ENCODE measurements at places on chromosomes 1 and 21. TPM values are rescaled to one million over a fixed set of nuclear protein-coding genes. Genes with fewer than 3 reads are reported as not detected.

ABCB10 gene
- total RNA-seq: 21.6 TPM

TLR5 gene
- 0.13 TPM for total RNA-seq

RUSC1 gene
- total RNA-seq: 43.3 TPM

LCE1D gene
- not detected for total RNA-seq

- DNase-seq: no peak
Observed at GRCh38 chr1:238738892-238739291, 647.5 kb upstream of the CHRM3 start.

DNA sequence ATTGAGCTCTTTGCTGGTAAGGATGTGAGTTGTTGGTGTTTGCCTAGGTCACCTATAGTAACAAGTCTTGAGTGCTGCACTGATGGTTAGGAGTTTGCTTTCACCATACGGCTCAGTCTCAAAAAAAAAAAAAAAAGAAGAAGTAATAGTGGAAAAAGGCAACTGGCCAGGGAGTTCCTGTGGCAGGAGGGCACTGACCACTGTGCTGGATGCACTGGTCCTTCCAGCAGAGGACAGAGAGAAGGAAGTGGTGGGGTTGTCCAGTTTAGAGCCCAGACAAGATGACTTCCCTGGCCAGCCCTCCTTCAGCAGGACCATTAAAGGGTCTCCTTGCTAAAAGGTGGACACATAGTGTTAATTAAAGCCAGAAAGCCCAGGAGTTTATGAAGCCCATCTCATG lies 11.9 kb upstream of the PTCH2 start:
- no peak for DNase-seq

DNA sequence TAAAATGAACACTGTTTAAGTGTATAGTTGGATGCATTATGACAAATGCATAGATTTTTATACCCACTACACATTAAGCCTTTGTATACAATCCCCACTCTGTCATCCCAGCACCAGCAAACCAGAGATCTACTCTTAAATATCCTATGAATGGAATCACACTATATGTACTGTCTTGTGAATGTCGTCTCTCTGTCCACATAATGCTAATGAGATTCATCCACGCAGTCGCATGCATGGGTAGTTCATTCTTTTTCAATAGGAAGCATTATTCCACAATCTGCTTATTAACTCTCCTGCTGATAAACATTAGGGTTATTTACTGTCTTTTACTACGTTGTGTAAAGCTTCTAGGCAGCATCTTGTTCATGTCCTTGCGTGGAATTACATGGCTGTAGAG lies 892.3 kb downstream of the LTN1 start:
- no peak for DNase-seq

GRCh38 chr1:207191061-207191460 lies 87.0 kb downstream of the C4BPA start:
- DNase-seq: no peak

DNA sequence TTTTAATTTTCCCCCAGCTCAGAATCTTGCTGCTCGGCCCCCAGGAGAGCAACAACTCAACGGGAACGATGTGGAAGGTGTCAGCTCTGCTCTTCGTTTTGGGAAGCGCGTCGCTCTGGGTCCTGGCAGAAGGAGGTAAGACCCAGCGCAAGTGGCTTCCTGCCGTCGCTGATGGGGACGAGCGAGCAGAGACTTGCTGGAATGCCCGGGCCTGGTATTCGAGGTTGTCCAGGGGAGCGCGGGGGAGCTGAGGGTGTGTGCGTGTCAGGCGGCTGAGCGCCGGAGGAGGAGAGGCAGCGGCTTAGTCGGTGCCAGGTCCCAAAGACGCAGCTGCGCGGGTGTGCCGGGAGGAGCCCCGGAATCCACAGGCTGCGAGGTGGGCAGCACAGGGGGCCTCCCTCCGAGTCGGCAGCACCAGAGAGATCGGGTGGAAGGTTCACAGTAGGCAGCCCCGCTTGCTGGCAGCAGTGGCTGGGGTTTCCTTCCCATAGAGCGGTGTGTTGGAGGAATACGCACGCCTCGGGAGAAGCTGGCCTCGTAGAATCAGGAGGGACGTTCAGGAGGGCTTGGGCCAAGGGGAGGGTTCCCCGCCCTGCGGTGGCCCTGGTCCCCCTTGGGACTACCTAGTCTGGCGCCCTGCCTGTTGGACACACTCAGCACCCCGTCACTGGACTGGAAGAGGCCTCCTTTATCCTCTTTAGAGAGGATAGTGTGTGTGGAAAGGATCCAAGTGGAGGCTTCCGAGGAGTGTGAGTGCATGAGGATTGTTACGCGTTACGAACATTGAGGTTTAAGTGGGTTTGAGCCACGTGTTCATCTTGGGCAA lies 547 bp downstream of the PDPN start:
- no peak for DNase-seq

GRCh38 chr1:167090314-167090942 lies at the start of gene GPA33:
Gene GPA33 (minus strand): TSS chr1:167090377. CDS start chr1:167090287, 90 bp downstream.
- no peak for DNase-seq

GRCh38 chr1:219876798-219877209 lies 51.6 kb downstream of the SLC30A10 start:
- peak; percentile 9 for DNase-seq

- DNase-seq: no peak
Observed at GRCh38 chr1:2929335-2929734, 91.9 kb upstream of the ACTRT2 start.

DNA sequence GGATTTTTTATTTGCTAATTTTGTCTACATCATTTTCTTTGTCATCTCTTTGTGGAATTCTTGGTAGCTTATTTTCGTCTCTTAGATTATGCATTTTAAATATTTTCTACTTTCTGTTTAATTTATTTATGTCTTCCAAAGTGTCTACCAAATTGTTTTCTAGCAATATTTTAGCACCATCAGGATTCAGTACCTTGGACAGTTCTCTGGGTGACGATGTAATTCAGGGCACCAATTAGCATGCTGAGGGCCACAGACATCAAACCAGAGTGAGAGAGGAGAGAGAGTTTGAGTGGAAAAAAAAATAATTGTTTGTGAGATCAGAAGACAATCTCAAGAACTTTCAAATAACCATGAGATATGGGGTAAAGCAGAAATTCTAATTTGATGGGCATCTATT lies 169.8 kb upstream of the CXADR start:
- DNase-seq: peak; percentile 0

DNA sequence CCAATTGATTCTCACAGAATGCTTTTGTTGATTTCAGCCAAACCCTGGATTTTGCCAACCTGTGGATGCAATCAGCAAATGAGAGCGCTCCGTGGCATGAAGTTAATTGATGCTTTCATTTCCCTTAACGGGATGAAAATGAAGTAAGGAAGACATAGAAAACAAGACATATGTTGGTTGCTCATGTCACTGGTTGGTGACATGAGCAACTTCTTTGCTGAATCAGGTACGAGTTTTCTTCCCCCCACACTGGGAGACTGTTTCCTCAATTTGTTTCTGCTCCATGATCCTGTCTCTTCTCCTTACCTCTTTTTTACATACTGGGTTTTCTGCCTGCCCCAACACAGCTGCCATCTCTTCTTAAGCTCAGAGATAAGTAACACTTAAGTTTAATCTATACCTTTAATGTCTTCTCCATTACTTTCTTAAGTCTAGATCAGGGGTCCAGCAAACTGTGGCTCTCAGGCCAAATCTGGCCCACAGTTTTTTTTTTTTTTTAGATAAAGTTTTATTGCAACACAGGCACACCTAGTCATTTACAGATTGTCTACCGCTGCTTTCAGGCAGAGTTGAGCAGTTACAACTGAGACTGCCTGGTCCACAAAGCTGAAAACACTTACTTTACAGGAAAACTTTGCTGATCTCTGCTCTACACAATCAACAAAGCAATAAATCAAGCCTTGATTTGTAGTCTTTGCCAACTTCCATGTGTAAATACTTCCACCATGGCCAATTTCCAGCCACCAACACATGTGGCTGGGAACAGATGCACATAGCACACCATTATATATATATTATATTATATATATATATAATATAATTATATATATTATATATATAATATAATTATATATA lies 13.3 kb downstream of the GPR157 start:
- DNase-seq: no peak

- DNase-seq: no peak
Observed at GRCh38 chr21:19130379-19131028, 726.9 kb upstream of the TMPRSS15 start.

GRCh38 chr1:25808481-25809244 lies 8.7 kb downstream of the SELENON start:
- no peak for DNase-seq
